ENCODE measurements at places on chromosomes 5 and 9.

GRCh38 chr5:128409166-128409800 lies 128.8 kb downstream of the FBN2 start:
- DNase-seq, result no peak

GRCh38 chr9:95057101-95057500 lies 260.4 kb downstream of the FANCC start:
- DNase-seq, result no peak

DNA sequence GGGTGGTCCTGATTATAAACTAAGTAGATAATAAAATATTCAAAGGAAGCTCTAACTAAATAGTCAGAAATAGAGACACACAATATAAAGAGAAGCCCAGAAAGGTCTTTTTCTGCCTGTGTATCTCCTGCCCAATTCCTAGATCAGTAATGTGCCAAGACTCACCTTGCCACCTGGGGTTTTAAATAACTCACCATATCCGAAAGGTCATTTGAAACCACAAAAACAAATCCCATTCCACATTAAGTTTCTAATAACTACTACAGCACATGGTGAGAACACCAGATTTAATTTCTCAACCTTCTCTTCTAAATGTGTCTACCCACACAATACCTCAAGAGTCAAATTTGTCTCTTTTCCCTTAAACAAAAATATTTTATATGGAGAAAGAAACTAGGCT lies 75.2 kb downstream of the ZNF608 start:
- no peak for DNase-seq

DNA sequence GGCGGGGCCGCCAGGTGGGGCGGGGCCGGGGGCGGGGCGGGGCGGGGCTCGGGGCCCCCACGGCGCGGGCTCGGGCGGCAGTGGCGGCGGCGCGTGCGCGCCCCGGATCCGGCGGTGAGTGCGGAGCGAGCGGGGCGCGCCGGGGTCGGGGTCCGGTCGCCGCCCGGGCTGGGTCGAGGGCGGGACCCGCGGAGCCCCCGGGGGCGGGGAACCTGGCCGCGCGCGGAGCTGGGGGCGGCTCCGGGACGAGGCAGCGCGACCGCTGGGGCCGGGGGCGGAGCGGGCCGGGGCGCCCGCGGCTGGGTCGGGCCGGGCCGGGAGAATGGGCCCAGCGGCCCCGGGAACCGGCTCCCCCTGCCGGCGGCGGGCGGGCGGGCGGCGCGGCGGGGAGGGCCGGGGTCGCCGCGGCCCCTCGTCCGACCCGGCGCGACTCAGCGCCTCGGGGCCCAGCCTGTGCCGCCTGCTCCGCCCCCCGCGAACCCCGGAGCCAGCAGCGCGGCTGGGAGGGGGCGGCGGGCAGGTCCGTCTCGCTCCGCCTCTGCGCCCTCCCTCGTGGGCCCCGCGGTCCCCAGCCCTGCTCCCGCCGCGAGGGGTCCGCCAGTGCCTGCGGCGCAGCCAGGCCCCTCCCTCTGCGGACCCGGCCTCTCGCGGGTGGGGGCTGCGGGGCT lies 3.1 kb downstream of the EGFL7 start:
- peak; percentile 40 for DNase-seq

DNA sequence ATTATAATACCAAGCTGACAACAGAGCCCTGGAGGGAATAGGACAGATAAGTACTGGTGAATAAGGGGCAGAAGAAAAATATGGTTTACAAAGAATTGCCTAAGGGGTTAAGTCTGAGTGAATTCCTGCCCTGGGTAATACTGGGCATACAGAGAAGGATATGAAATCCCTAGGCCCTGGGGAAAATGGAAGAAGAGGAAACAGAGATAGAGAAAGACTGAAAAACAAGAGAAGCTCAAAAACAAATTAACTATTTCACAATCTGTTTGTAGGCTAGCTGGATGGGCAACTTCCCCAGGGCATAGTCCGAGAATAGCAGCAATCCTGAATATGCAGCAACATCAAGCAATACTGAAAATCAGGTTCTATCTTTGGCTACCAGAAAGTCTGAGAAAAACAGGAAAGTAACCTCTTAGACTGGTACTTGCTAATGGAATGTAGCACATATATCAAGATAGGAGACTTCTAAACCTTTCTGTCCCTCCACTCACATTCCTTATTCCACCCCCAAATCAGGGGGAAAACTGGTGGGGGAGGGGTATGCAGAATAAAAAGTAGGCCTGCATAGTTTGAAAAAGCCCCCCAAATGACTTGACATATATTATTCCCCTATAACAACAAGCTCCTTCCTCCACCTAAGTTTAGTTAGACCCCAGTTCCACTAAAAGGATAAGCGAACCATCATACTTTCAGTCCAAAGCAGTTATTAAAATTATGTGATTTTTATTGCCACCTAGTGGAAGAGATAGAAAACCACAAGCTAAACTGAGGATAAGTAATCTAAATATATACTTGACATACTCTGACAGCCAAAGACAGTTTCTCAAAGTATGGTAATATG lies 20.6 kb downstream of the SLC38A9 start:
- no peak for DNase-seq

DNA sequence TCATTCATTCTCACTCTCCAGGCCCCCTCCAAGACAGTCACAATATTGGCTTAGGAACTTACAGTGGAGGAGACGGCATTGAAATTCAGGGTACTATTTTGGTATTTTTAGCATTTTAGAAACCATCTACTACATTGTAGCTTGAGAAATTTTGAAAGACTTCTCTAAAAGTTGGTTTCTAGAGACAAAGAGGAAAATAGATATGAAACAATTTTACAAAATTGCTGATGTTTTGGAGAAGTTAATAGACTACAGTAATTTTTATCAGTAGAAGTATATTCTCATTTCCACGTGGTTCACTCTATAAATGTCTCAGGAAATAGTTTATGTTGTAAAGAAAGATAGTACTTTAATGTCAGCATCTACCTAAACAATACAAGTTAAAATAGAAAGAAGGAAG lies 63.2 kb upstream of the ZSWIM6 start:
- no peak for DNase-seq

GRCh38 chr5:137754961-137755762 lies 999 bp upstream of the HNRNPA0 start:
- no peak for DNase-seq

DNA sequence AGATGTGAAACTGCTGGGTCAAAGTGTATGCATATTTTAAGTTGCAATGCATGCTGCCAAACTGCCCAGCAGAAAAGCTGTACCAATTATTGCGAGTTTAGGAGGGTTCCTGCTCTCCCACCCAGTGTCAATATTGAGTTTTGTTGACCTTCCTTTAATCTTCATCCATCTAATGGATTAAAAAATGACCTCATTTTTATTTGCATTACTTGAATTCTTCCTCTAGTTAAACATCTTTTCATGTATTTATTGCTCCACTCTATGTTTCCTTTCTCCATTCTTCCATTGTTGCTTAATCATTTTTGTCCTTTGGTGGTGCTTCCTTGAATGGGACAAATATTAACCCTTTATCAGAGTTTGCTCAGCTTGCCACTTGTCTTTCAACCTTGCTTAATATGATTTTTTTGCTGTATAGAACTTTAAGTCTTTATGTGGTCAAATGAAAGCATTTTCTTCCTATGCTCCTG lies 32.4 kb downstream of the TLE1 start:
- no peak for DNase-seq

- no peak for DNase-seq
Observed at GRCh38 chr9:10079284-10079964, 533.4 kb downstream of the PTPRD start.

GRCh38 chr5:64347309-64347708 lies 158.5 kb upstream of the RGS7BP start:
- no peak for DNase-seq

DNA sequence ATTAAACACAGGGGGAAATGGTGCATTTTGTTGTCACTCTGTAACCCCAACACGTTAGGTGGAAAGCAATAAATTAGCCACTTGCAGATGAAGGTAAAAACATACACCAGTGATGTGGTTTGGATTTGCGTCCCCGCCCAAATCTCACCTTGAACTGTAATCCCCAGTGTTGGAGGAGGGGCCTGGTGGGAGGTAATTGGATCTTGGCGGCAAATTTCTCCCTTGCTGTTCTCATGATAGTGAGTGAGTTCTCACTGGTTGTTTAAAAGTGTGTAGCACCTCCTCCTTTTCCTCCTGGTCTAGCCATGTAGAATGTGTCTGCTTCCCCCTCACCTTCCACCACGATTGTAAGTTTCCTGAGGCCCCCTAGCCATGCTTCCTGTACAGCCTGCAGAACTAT lies 17.2 kb downstream of the EPB41L4A start:
- DNase-seq, result no peak

DNA sequence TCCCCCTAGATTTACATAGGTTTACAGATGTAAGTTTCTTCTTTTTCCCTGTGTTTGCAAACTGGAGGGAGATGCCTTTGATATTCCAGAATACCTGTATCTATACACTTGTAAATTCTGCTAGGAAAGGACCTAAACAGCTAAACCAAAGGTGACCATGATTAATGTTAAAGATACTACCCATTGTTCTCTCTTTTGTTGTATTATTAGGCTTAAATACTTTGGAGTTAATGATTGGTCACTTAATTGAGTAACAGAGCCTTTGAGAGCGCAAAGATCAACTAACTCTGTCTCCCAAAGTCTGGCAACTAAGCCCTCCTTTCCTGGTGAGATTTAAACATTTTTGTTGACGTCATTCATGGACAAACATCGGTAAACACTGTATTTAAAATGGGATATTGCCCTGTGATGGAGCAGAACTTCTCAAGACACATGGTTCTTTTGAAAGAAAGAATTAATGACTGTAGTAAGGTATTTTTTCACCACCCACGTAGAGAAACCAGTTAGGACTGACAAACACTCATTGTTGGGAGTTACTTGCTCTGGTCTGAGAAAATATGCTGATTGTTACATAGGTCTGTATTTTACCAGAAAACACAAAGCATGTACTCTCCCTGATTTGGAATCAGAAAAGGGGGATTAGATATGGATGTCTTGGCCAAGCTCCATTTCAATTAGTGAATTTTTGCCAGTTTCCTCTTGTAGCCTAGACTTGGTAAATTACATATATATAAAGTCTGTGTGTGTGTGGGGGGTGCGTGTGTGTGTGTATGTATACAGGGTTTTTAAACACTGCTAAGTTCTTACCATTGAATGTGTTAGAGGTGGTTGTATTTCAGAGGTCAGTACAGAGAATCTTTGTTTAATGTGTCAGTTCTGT lies 4.6 kb downstream of the VCAN start:
- no peak for DNase-seq

DNA sequence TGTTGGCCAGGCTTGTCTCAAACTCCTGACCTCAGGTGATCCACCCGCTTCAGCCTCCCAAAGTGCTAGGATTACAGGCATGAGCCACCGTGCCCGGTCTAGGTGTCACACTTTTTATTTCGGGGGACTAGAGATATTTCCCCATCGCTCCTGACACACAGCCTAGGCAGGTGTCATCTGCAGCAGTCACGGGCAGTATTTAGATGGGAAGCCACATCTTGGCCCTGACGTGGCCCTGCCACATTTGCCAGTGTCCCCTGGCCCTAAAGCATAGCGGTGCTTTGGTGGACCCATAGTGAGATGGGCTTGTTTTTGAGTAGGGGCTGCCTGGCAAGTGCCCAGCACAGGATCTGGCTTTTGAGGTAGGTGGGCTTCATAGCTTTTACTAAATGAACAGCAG lies 45.0 kb upstream of the LRRTM2 start:
- DNase-seq, result no peak
